ENCODE measurements at places on chromosomes 5 and 9.
A peak's percentile ranks its signal among the peaks of the same experiment; 100 is the strongest.

DNA sequence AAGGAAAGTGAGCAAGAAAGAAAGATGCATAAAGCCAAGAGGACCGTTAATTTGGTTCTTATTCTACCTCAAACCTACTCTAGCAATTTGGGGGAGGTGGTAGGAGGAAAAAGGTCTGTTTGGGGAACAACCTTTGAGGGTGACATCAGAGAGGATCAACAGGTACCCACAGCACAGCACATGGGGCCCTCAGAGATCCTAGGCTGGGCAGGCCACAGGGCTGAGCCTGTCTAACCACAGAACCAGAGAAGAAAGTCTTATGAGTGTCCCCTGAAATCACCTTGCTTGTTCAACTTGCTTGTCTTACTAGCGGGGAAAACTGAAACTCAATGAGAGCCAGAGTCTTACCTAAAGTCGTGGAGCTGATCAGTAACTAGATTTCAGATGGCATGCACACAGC lies 385.2 kb downstream of the SPOCK1 start:
- no peak for DNase-seq

DNA sequence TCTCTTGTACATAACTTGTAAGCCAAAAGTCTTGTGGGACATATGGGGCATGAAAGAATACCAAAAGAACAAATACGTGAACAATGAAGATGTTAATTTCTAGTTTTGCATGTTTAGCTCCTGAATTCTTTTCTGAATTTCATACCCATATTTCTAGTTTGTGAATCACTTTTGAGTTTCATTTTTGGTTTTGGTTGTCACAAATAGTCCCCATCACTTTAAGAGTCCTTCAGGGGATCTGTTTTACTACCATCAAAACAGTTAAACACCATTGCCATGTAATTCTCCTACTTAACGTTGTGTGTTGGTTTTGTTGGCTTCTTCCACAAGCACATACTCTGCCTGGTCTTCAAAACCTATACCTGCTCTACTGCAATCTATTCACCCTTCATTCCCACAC lies 27.0 kb downstream of the VCAN start:
- DNase-seq = no peak

GRCh38 chr5:141903261-141903660 lies 20.4 kb upstream of the DELE1 start:
- no peak for DNase-seq

DNA sequence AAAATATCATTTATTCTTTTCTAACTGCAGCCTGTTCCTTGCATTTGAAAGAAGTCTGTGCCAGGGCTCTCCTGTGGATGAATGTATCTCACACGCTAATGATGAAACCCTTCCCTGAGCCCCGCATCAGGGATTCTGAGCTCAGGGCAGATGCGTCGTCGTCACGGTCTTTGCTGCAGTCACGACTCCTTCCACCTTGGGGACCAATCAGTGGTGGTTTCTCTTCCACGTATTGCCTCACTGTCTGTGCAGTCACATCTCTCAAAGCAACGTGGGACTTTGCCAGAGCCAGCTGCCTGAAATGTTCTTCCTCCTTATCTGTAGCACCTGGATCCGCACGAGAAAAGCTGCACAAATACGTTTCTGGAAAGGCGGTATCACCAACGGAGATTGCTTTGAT lies 13.9 kb upstream of the UBE2QL1 start:
- DNase-seq = no peak

DNA sequence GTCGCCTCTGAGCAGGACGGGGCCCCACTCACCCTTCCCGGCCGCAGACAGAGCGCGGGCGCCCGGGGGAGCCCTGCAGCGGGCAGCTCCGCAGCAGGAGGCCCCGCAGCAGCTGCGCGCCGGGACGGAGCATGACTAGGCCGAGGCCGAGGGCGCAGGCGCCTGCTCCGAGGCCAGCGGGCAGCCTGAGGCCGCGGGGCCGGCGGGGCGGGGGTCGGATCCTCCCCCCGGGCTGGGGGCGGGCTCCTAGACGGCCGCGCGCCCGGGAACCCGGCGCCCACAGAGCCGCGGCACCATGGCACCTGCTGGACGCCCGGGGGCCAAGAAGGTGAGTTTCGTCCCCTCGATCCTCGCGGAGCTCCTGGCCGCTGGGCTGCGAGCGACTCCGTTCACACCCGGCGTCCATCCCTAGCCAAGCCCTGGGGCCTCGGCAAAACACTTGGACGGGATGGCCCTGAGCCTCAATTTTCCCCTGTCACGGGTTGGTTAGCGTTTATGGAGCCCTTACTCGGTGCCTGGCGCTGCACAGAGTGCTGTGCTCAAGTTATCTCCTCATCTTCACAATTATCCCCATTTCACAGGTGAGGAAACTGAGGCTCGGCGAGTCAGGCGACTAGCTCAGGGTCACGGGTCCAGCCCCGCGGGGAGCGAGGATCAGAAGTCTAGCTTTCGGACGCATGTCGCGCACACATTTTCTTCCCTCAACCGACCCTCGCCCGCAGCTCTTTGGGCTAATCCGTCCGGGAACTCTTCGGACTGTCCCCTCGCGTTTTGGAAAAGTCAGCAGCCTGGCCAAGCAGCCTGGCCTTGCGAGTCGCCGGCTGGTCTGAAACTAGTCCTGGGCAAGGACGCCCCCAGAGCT lies at the start of the genes BHMT2 and DMGDH:
BHMT2 (plus strand) TSS at position 280 of the 862 bp plus-strand sequence; CDS start at position 296, 16 bp downstream.
DMGDH (minus strand) TSS at position 187 of the 862 bp plus-strand sequence; CDS start at position 133, 54 bp downstream.
- DNase-seq = no peak

DNA sequence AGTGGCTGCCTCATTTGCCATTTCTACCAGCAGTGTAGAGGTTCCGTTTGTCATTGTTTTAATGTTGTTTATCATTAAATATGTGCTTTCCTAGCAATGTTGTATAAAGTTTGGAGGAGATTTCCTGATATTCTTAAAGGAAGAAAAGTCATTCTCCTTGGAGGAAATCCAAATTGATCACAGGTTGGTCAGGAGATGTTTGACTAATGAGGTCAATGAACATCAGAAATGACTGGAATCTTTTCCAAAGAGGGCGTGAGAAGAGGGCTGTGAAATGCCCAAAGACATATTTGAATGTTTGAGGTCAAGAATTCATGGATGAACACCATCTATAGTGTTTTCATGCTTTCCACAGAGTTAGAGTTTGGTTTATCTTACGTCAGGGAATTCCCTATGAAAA lies 471.3 kb downstream of the MAT2B start:
- DNase-seq = no peak

GRCh38 chr5:155914766-155915165 lies 412.2 kb upstream of the SGCD start:
- DNase-seq = no peak

DNA sequence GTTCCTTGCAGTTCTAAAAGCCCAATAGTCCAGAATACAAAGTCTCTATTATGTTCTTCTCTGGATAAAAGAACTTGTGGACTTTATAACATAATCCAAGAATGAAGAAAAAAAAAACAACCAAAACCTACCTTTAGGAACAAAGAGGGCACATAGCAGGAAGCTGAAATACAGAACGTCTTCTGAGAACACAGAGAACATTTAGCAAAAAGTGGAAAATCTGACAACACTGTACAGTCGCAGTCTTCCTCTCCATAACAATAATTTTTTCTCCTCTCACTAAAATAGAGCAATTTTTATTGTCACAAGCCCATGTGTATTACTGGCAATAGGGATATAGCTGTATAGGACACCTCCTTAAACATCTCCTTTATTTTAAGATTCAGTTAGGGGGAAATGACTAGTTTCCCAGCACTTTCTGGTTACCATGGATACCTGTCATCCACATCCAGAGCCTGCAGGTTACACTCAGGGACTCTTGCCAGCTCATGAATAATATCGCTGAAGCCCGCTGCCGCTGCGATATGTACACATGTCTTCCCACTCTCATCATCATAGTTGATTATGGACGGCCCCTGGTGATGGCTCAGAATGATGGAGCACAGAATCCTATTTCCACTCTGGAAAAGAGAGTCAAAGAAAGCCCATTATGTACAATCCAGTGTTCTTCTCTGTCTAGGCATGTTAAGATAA lies 106.5 kb downstream of the ANKRD55 start:
- no peak for DNase-seq

GRCh38 chr9:34884747-34885189 lies 73.3 kb upstream of the PHF24 start:
- peak; percentile 34 for DNase-seq

DNA sequence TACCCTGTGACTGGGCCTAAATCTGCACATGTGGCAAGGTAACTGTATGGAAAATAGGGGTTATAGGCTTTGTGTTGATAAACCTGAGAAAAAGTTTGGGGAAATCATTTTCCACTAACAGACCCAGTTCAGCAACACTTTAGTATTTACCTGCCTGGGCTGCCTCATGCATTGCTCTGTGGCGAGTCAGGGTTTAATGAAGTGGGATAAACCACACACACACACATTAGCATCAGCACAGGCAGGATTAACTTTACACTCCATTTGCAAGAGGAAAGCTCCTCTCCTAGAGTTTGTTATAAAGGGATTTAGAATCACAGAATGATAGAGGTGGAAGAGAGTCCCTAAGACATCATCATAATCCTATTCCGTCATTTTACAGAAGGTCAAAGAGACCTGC lies 20.0 kb upstream of the ZCCHC7 start:
- no peak for DNase-seq

- DNase-seq = no peak
These were observed 250.9 kb downstream of the CD180 start for GRCh38 chr5:66945389-66946349.

GRCh38 chr5:45622365-45622764 lies 73.8 kb downstream of the HCN1 start:
- no peak for DNase-seq

GRCh38 chr5:172795318-172795977 lies 24.5 kb upstream of the DUSP1 start:
- DNase-seq = peak; percentile 53

- no peak for DNase-seq
These were observed 290 bp downstream of the SLC23A1 start for GRCh38 chr5:139382807-139383206.

GRCh38 chr5:55222092-55222984 lies 4.8 kb downstream of the MCIDAS start:
- DNase-seq = no peak

GRCh38 chr5:148556835-148557234 lies 97.5 kb downstream of the HTR4 start:
- DNase-seq = peak; percentile 43

DNA sequence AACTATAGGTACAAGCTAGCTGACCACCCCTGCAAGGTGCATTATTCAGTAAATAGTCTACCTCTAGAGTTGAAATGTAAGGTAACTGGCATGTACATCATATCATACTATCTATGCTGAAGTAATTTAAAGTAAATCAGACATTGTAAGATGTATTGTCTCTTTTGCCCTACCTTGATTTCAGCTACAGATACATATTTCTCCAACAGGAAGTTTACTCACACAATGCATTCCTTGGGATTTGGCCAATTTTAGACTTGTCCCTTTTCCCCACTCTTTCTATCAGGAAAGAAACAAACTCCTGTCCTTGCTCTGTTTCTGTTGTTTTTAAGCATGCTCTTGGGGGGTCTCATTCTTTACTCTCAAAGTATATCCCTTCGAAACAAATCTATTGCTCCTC lies 58.5 kb upstream of the TSLP start:
- DNase-seq = peak; percentile 52

DNA sequence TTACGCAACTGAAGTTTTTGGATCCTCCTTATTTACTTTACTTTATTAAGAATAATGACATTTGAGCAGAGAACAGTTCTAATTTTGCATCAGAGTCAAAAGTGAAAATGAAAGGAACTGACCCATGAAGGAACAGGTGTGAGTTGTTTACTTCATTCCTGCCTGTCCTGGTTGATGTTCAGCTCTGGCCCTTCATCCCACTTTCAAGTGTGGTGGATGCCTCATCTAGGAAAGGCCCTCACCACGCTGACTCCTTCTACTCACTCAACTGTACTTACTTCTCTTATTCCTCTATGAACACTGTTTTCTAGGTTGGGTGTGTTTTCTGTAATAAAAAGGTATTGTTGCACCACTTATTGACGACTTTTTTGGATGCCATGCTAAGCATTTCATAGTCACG lies 61.8 kb upstream of the PLEKHG4B start:
- DNase-seq = no peak

GRCh38 chr9:135010921-135011320 lies 76.5 kb upstream of the OLFM1 start:
- DNase-seq = no peak

DNA sequence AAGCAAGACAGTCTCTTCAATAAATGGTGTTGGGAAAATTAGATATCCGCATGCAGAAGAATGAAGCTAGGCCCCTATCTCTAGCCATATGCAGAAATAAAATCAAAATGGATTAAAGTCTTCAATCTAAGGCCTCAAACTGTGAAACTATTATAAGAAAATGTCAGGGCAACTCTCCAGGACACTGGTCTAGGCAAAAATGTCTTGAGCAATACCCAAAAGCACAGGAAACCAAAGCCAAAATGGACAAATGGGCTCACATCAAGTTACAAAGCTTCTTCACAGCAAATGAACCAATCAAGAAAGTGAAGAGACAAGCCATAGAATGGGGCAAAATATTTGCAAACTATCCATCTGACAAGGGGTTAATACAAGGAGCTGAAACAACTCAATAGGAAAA lies 338.8 kb downstream of the NNT start:
- DNase-seq = no peak

DNA sequence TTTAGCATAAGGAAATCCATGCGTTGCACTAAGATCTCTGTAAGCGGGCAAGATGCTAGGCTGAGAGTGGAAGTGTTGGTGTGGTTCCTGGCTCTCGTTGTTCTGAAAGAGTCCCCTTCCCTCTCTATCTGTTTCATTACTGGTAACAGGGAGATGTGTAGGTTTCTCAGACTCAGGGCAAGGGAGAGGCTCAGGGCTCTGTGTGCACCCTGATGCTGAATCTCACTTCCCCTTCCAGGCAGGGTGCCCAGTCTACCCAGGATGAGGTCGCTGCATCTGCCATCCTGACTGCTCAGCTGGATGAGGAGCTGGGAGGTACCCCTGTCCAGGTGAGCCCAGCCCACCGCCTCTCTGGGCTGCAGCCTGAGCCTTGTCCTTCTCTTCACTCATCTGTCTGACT lies 45.7 kb downstream of the STOM start:
- no peak for DNase-seq

- DNase-seq = no peak
These were observed 70.0 kb upstream of the ZSWIM6 start for GRCh38 chr5:61262080-61262479.

GRCh38 chr9:84652496-84653120 lies 16.9 kb upstream of the NTRK2 start:
- no peak for DNase-seq

GRCh38 chr9:131046581-131047202 lies 37.7 kb downstream of the LAMC3 start:
- DNase-seq = peak; percentile 83

DNA sequence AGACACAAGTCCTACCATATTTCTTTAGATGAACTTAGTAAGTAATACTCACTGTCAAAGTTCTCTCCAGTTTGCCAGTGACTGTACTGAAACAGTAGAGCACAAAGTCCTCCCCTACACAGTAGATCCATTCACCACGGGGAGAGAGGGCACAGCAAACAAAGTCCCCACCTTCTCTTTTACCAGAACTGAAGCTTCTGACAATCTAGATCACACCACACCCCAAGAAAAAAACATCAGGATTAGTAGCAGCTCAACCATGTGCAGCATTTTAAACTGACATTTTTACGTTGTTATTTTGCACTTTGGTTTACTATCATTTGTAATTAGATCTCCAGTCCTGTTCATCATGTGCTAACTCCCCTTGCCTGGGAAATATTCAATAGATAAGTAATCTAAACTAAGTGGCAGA lies 23.0 kb downstream of the DNAJA1 start:
- DNase-seq = no peak

- DNase-seq = peak; percentile 62
These were observed 18.5 kb upstream of the ERMP1 start for GRCh38 chr9:5851445-5851844.

Measured in RWPE1 (cell line).